Uterus (tissue), 4 donors: ENCODE measurements at places on chromosomes 6 and 20. TPM values are rescaled to one million over a fixed set of nuclear protein-coding genes. Genes with fewer than 3 reads are reported as not detected.

- no peak overlapping the region for H3K27ac ChIP-seq
- no peak for DNase-seq
- H3K4me3 ChIP-seq: no peak overlapping the region
- no peaks in the 10 kb centered on the region for H3K36me3 ChIP-seq
Observed at GRCh38 chr6:133467231-133467981, 226.2 kb downstream of the EYA4 start.

RPS10 gene
- total RNA-seq: 5,814 TPM

DNA sequence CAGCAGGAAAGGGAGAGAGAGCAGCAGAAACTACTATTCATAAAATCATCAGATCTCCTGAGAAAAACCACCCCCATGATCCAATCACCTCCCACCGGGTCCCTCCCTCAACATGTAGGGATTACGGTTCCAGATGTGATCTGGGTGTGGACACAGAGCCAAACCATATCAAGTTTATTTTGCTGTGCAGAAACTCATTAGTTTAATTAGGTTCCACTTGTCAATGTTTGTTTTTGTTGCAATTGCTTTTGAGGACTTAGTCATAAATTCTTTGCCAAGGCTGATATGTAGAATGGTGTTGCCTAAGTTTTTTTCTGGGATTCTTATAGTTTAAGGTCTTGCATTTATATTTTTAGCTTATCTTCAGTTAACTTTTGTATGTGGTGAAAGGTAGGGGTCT is 422.0 kb upstream of the HS3ST5 start:
- H3K27ac ChIP-seq: no peak overlapping the region
- no peak overlapping the region for H3K4me3 ChIP-seq
- H3K36me3 ChIP-seq: no peaks in the 10 kb centered on the region
- DNase-seq: no peak

LY6G5C gene
- 1.0 TPM for total RNA-seq

LTA gene
- total RNA-seq: not detected

- no peaks in the 10 kb centered on the region for H3K27me3 ChIP-seq
- no peaks in the 10 kb centered on the region for H3K36me3 ChIP-seq
- DNase-seq: no peak
- no peak overlapping the region for H3K27ac ChIP-seq
- H3K4me1 ChIP-seq: no peaks in the 10 kb centered on the region
Observed at GRCh38 chr6:128558924-128559323, 38.5 kb upstream of the PTPRK start.

DNA sequence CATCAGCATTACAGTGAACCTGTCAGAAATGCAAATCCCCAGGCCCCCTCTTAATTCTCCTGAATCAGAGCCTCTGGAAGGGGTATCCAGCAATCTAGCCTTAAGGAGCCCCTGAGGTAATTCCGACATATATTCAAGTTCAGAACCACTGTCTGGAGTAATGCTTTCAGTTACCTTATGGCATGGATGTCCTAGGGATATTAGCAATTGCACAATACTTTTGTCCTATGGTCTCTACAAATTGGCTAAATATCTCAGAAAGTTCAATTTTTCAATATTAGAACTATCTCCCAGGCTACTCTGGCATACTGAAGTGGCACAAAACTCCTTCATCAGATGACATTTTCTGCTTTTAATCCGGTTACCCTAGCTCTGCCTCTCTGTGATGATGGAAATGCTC is 6.4 kb downstream of the NSFL1C start:
- H3K36me3 ChIP-seq: no peaks in the 10 kb centered on the region
- no peak for DNase-seq
- no peaks in the 10 kb centered on the region for H3K27me3 ChIP-seq
- H3K4me3 ChIP-seq: no peak overlapping the region
- no peak overlapping the region for H3K27ac ChIP-seq

DNA sequence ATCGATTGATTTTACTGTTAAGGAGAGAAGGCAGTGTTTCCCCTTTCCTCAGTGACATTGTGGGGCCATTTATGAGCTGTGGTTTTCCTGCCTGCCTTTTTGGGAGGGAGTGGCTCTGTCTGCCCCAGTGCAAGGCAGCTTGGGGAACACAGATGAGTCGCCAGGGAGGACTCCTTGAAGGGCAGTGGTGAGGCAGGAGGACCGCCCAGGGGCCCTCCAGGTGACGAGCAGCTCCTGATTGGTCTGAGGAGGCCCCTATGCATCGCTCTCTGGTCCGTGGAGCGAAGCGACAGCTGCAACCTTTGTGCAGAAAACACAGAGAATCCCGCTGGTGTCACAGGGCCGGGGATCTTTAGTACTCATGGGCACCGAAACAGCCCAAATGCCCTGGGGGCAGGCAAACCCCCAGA is 100.3 kb downstream of the TMEM242 start:
- no peaks in the 10 kb centered on the region for H3K27me3 ChIP-seq
- H3K27ac ChIP-seq: no peak overlapping the region
- peak; percentile 12 for DNase-seq
- peaks cover 13% of the 10 kb centered on the region for H3K4me1 ChIP-seq
- no peak overlapping the region for H3K4me3 ChIP-seq
- no peaks in the 10 kb centered on the region for H3K36me3 ChIP-seq

- no peak overlapping the region for H3K27ac ChIP-seq
- no peak for DNase-seq
- H3K27me3 ChIP-seq: no peaks in the 10 kb centered on the region
- H3K4me1 ChIP-seq: no peaks in the 10 kb centered on the region
Observed at GRCh38 chr20:50991076-50991475, 31.8 kb downstream of the KCNG1 start.

GRCh38 chr6:39144481-39145173 is 29.6 kb upstream of the SAYSD1 start:
- no peaks in the 10 kb centered on the region for H3K27me3 ChIP-seq
- no peaks in the 10 kb centered on the region for H3K36me3 ChIP-seq
- H3K4me1 ChIP-seq: no peaks in the 10 kb centered on the region
- DNase-seq: no peak
- H3K4me3 ChIP-seq: no peak overlapping the region

GRCh38 chr6:124757560-124757959 is 204.7 kb upstream of the RNF217 start:
- H3K27me3 ChIP-seq: no peaks in the 10 kb centered on the region
- no peak overlapping the region for H3K4me3 ChIP-seq
- no peaks in the 10 kb centered on the region for H3K4me1 ChIP-seq
- H3K36me3 ChIP-seq: no peaks in the 10 kb centered on the region
- H3K27ac ChIP-seq: no peak overlapping the region
- no peak for DNase-seq

CLVS2 gene
- total RNA-seq: 6.2 TPM

GRCh38 chr6:95228636-95229035 is 348.7 kb upstream of the MANEA start:
- no peak overlapping the region for H3K4me3 ChIP-seq
- H3K27me3 ChIP-seq: no peaks in the 10 kb centered on the region
- H3K36me3 ChIP-seq: no peaks in the 10 kb centered on the region

- no peaks in the 10 kb centered on the region for H3K27me3 ChIP-seq
- DNase-seq: no peak
- peaks cover 5% of the 10 kb centered on the region for H3K4me1 ChIP-seq
- no peak overlapping the region for H3K4me3 ChIP-seq
- H3K36me3 ChIP-seq: no peaks in the 10 kb centered on the region
Observed at GRCh38 chr6:21147995-21148394, 445.6 kb upstream of the SOX4 start.

DNA sequence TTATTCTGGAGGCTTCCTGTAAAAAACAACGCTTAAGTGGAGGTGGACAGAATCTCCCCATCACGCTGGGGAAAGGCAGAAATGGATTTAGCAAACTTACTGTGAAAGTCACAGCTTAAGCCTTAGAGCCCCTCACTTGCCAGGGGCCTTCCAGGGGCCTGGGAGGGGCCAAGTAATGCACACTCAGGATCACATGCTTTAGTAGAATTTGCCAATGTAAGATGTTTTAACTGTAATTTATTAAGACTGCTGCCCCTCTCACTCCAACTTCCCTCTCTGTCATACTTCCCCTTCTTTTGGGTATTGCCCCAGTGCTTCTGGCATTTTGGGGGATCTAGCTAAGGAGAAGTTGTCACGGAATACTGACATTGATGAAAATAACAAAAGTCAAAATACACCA is 12.6 kb upstream of the ADA start:
- H3K27me3 ChIP-seq: no peaks in the 10 kb centered on the region
- H3K4me1 ChIP-seq: no peaks in the 10 kb centered on the region
- H3K27ac ChIP-seq: no peak overlapping the region
- H3K4me3 ChIP-seq: no peak overlapping the region
- H3K36me3 ChIP-seq: no peaks in the 10 kb centered on the region
- DNase-seq: no peak

GRCh38 chr6:56230976-56231566 is 16.3 kb downstream of the COL21A1 start:
- peak overlapping the region; percentile 14 for H3K27ac ChIP-seq
- no peaks in the 10 kb centered on the region for H3K27me3 ChIP-seq
- no peaks in the 10 kb centered on the region for H3K36me3 ChIP-seq
- H3K4me3 ChIP-seq: no peak overlapping the region

GNAS-AS1 gene
- 1.2 TPM for total RNA-seq

- H3K36me3 ChIP-seq: no peaks in the 10 kb centered on the region
- no peaks in the 10 kb centered on the region for H3K4me1 ChIP-seq
- no peak overlapping the region for H3K27ac ChIP-seq
- no peak for DNase-seq
Observed at GRCh38 chr6:113047932-113048331, 700.8 kb downstream of the RFPL4B start.

C6orf52 gene
- total RNA-seq: not detected

DNA sequence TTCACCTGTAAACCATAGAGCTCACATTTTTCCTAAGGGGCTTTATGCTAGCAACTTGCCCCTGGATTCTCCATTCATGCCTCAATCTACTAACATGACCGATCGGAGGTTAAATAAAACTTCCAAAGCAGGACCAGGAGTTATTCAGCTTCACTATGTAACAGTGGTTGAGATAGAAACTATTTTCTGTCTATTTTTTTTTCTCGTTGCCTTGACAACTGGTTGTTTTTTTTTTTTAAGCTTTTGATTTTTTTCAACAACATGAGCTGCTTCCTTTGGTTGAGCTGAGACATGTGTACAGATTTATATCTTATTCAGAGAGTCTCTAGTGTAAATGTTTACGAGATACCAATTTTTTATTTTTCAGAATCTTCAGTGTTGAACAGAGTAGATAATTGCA is 85.7 kb downstream of the SHLD1 start:
- H3K4me3 ChIP-seq: no peak overlapping the region
- H3K27ac ChIP-seq: no peak overlapping the region
- no peak for DNase-seq
- no peaks in the 10 kb centered on the region for H3K27me3 ChIP-seq
- no peaks in the 10 kb centered on the region for H3K4me1 ChIP-seq

CALHM4 gene
- total RNA-seq: not detected

DNA sequence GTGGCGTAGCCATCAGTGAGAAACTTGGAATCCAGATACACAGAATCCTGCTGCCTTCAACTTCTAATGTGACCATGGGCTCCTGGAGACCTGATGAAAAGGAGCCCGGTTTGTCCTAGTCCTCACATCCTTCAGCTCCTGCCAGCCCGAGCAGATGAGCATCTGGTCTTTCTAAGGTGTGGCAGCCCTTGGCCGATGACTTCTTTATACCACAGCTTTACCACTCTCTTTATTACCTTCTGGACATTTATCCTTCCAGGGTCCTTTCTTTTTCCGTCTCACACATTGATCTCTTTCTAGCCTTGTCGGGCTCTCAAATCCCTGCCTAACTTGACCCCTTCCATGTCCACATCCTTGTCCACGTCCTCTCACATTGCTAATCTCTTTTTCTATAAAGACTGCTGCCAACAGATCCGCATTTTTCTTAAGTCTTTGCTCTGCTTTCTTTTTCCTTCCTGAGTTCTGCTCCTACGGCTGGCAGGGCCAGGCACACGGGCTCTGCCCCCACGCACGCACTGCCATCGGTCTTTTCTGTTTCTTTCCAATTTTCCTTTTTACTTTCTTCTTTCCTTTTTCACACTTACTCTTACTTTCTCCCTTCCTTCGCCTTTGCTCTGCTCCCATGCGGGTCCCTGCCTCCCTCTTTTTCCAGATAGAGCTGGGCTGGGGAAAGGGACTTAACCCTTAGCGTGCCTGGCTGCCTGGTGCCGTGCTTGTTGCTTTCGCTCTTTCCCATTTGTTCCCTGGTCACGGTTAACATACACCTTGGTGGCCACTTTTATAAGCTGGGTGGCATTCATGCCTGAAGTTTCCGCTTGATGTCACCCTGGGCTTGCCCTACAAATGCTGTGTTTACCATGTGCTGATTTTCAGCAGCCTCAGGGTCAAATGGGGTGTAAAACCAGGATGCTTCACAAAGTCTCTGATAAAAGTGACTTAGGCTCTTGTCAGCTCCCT is 9.4 kb upstream of the GMPR start:
- H3K27me3 ChIP-seq: no peaks in the 10 kb centered on the region
- H3K4me3 ChIP-seq: peak overlapping the region; percentile 13
- H3K4me1 ChIP-seq: peaks cover 5% of the 10 kb centered on the region

C6orf163 gene
- total RNA-seq: 7.0 TPM
